ENCODE measurements at places on chromosomes 7 and 10.

GRCh38 chr10:112826018-112826697, 123.9 kb upstream of the TCF7L2 start:
- DNase-seq = no peak

DNA sequence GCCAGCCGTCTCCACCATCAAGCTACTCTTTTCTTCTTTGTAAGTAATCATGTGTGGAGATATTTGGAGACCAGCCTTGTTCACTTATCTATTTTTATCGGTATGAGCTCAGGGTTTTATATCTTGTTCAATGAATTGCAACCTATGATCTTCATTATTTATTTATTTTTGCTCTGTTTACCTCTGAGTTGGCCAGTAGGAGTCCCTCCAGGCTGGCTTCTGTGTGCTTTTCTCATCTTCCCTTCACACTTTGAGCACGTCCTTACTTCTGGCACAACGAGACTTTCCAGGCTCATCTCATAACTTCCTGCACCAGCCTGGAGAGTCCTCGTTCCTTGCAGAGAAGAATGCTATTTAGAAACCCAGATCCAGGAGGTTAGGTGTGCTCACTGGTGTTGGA, 375.8 kb upstream of the PODXL start:
- DNase-seq = no peak

- DNase-seq = no peak
These were observed 97.7 kb upstream of the MEOX2 start for GRCh38 chr7:15783987-15784693.

GRCh38 chr7:50166997-50167965, 74.2 kb upstream of the ZPBP start:
- no peak for DNase-seq

DNA sequence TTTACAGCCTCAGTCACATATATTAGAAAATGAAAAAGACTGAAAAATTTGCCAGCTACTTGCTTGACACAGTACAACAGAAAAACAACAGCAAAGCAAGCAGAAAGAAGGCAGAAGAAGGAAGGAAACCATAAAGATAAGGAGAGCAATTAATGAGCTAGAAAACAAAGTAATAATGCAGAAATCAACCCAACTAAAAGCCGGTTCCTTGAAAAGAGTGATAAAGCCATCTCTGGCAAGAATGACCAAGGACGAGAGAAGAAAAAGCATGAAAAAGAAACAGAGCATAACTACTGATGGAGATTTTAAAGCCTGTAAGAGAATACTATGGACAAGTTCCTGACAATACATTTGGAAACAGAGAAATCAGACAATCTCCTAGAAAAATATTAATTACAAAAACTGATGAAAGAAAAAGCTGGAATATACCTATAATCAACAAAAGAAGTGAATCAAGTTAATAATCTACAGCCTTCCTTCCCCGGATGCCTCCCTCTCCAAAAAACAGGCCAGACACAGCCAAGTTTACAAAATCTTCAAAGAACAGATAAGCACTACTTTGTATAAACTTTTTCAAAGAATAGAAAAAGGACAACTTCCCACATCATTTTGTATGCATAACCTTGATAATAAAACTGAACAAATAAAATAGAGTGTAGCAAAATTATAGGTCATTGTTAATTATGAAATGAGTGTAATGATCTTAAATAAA, 204.0 kb downstream of the BAMBI start:
- no peak for DNase-seq

DNA sequence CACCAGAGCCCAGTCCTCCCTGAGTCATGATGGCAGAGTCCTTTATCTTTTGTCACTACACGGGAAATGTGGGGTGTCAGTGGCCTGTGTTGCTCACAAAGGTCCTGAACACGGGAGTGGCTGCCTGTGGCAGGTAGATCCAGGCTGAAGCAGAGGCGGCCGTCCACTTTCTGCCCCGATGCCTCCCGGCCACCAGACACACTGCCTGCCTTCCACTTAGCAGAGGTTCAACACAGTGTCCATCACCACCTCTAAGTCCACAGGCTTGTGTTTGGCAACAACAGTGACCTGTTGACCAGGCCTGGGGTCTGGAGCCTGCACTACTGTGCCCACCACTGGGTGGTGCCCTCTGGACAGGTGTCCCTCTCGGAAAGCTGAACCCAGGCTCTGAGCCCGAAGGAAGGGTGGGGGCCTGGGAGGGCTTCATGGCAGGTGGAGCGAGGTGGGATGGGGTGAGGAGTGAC, 49.9 kb upstream of the CAMK2B start:
- DNase-seq = no peak

GRCh38 chr7:270351-270983, 19.5 kb upstream of the FOXL3 start:
- no peak for DNase-seq

GRCh38 chr10:22253580-22253882, 35.7 kb upstream of the EBLN1 start:
- no peak for DNase-seq

GRCh38 chr7:41425926-41426325, 277.0 kb downstream of the INHBA start:
- no peak for DNase-seq

DNA sequence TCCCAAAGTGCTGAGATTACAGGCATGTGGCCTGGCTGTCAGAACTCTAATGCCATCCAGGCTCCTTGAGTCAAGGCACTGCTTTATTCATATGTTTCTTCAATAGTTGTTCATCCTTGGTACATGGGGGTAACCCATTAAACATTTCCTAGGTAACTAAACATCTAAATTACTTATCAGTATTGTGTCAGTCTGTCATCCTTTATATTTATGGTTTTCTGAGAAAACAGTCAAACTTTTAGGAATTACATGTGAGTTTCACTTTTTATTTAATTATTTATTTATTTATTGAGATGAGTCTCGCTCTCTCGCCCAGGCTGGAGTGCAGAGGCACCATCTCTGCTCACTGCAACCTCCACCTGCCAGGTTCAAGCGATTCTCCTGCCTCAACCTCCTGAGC, 45.5 kb upstream of the LAMB1 start:
- no peak for DNase-seq

DNA sequence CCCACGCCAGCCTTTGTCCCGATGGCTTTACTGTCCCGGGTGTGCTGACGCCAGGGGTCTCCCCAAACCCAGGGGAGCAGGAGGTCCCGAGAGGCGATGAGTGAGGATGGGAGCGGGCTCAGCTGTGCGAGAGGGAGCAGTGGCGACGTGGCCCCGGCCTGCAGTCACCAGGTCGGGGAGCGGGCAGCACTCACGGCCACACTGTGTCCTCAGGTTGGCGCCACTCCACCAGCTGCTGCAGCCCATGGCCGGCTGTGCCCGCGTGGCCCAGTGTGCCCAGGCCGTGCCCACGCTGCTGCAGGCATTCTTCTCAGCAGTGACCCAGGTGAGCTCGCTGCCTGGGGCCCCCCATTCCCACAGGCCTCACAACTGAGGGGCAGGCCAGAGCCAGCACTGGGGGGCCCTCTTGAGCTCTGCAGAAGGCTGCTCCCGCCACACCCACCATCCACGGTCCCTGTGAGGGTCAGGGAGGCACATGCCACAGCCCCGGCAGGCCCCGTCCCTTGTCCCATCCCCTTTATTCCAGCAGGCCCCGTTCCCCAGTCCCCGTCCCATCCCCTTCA, 13.3 kb downstream of the AP5Z1 start:
- no peak for DNase-seq

GRCh38 chr10:35784751-35785150, 142.7 kb upstream of the FZD8 start:
- DNase-seq = no peak

DNA sequence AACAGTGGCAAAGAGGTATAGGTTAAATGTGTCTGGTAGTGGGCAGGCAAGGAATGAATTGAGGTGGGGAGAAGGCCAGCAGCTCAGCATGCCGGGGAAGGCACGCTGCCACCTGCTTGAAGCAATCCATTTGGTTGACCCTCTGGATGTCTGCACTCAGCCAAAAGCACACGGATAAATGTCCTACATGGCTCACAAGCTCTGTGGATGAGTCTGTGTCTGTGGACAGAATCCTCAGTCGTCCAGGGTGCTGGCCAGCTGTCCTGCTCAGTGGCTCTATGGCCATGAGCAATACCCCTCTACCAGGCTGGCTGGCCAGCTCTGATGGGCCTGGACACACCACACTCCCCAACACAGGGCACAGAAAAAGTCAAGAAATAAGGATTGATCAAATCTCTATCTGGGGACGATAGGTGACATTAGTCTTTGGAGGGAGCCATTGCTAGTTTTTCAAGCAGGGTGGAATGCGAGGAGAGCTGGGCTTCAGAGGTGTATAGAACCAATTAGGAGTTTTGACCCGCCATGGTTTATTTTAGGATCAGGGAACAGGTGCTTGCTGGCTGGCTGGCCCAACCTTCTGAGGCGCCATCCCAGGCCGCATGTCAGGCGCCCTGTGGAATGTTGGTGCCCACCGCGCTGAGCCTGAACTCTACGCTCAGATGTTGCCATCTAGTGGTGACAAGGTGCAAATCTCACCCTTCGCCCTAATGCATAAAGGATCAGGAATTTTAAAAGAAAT, 493.4 kb downstream of the TNS3 start:
- no peak for DNase-seq

DNA sequence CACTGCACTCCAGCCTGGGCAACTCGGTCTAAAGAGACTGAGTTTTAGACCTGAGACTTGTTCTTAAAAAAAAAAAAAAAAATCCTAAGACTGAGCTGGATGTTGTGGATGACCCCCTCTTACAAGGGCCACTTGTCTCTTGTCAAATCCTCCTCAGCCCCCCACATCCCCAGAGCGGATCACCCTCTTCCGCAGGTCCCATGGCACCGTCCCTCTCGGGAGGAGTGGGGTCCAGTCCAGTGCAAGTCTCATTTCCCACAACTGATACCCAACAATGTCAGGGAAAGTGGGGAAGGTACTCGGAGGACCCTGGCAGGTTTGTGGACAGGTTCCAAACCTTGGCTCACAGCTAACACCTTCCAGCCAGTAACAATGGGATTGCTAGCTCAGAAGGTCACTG, 100.3 kb downstream of the ELFN1 start:
- no peak for DNase-seq

- DNase-seq = no peak
These were observed 27.0 kb downstream of the DLD start for GRCh38 chr7:107917763-107918651.

DNA sequence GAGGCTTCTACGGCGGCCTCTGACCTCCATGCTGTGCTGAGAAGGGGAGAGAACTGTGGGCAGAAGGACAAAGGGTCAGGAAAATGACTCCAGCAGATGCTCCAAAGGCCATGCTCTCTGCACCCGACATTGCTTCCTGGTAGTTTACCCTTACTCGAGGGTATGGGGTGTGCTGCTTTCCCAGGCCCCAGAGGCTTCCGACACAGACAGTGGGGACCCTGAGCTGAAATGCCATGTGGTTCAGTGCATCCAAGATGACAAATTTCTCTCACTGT, 130.9 kb downstream of the PTPN20 start:
- no peak for DNase-seq

DNA sequence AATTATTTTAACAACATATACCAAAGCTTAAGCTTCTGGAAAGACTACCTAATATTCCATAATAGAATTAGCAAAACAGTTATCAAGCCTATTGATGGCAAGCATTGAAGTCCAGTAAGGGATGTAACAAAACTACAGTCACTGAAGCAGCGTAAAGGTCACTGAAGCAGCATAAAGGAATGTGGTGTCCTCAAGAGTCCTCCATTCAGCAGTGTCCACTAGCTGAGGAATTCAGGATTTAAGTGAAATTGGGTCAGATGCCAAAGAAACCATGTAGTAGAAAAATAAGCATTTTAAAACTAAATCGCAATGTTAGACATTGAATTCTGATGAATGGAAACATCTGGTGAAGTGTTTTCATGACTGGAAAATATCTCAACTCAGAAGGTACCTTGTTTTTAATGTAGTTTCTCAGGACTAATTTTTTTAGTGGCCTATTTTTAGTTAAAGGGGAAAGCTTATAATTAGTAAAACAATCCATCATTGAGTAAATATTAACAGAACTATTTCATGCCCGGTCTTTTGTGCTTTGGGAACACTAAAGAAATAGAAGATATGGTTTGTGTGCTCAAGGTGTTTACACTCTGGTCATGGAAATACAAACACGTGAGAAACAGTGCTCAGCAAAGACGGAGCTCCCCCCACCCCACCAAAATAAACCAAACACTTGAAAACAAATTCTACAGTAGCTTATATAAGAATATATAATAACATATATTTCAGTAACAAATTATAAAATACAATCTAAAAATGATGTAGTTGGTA, 121.4 kb downstream of the CDK14 start:
- DNase-seq = no peak

DNA sequence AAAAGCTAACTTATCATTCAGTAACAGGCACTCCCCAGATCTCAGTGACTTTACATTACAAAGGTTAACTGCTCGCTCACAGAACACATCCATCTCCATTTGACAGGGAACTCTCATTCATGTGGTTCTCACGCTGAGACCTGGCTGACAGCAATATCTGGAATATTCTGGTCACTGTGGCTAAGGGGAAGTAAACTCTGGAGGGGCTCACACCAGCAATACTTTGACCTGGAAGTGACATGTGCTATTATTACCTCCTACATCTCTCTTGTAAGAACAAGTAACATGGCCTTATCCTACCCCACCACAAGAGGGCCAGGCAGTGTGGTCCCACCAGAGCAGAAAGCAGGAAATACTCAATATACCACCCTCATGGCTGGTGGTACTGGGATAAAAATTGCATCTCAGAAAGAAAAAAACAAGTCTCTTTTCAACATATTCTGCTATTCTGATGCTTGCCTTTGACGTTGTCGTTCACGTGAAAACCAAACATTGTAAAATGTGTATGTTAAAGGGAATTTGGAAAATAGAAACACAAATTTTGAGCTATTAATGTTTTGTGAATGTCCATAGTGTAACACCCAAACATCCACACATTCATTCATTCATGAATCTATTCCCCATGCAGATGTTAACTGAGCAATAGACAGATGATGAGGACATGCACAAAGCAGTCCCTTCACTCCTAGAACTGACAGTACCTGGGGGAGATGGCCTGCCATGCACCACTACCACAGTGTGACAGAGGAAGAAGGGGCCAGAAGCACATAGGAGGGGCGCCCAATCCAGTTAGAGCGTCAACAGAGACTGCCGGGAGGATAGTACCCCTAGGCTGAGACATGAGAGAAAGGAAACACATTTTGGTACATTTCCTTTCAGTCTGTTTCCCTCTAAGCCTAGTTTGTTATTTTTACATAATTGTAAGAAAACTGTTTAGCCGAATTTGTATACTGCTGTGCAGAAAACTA, 166.0 kb upstream of the SP4 start:
- DNase-seq = no peak

DNA sequence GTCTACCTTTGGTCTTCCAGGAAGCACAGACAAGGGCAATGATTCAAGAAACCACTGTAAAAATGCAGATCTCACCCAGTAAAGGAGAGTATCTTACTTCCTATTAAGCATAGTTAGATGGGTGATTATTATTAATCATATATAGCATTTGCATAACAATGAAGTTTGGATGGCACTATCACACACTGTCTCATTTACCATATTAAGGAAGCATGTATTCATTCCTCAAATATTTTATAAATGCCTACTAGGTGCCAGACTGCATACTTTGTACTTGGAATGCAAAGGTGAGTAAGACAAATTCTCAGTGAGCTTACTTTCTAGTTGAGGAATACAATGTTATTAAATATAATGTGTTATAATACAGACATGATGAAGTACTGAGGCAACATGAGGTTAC, 53.9 kb upstream of the SKAP2 start:
- DNase-seq = no peak

Measured in cortex of kidney (tissue), 1 donor.